ENCODE measurements at places on chromosomes 16 and 17.

DNA sequence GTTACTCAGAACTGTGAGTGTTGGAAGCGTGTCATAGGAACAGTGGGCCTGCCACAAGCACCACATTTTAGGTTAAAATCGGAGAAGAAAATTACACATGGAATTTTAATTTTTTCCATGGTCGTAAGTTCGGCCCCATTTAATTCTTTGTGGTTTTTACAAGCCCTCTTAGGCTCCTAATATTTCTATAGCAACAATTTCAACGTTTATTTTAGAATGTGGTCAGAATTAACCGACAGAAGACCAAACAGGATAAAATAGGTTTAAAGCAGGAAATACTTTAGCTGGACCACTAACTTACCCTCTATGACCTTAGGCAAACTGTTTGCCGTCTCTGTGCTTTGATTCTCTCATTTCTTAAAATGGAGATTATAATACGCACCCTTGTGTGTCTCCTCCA is 69.9 kb downstream of the FTO start:
- no peak for DNase-seq

- DNase-seq: no peak
Observed at GRCh38 chr16:25366078-25366477, 108.4 kb upstream of the ZKSCAN2 start.

- no peak for DNase-seq
Observed at GRCh38 chr17:31388351-31388750, 3.1 kb upstream of the RAB11FIP4 start.

DNA sequence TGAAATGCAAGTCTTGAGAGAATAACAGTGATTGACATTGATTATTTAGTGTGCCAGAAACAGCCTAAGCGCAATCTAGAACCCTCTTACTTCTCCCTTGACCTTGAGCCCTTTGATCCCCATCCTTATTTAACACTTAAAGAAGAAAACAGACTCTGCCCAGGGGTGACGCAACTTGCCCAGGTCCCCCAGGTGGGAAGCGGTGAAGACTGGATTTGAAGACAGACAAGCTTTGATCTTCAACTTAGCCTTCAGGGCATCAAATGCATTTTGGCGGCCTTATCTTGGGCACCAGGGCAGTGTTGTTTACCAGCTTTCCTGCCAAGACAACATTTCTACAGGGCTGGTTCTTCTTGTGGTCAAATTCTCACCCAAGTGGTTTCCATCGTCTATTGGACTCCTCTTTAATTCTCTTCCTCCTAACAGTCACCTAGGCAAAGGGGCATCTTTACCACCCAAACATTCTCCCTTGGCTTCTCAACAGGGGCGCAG is 8.9 kb upstream of the CIITA start:
- DNase-seq: no peak

DNA sequence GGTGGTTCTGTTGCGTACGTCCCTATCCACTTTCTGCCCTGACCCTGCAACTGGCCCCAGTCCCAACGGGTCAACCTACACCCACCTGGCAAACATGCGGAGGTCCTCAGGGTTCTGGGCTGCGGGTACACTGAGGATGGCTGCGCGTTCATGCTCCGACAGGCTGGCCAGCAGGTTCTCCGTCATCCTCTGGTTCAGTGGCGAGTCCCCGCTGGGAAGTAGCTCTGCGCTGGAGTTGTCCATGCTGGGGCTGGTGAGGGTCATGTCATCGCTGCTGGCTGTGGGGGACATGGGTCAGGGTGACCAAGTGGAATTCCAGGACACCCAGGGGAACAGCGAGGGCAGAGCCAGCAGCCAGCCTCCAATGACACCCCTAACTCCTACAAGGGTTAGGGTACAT is 10.6 kb downstream of the MPG start:
- DNase-seq: no peak

- DNase-seq: no peak
Observed at GRCh38 chr16:49972280-49972679, 52.7 kb upstream of the CNEP1R1 start.
